NCI-H1436 (cell line): ENCODE measurements at places on chromosomes 11 and 22.

DNA sequence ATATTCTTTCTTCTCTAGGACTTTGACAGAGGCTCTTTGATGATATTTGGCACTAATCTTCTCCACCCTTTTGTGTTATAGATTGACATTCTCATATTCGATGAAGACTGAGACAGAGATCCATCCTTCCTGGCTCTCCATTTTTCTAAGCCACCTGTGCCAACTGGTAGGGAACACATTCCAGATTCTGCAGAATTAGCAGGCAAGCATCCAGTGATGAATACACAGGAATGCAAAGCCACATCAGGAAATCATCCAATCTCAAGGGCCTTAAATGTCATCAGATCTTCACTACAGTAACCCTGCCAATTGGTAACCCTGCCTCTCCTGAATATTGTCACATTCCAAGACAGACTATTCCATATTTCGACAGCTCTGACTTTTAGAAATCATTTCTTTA, 718.4 kb upstream of the API5 start:
- DNase-seq, result no peak

DNA sequence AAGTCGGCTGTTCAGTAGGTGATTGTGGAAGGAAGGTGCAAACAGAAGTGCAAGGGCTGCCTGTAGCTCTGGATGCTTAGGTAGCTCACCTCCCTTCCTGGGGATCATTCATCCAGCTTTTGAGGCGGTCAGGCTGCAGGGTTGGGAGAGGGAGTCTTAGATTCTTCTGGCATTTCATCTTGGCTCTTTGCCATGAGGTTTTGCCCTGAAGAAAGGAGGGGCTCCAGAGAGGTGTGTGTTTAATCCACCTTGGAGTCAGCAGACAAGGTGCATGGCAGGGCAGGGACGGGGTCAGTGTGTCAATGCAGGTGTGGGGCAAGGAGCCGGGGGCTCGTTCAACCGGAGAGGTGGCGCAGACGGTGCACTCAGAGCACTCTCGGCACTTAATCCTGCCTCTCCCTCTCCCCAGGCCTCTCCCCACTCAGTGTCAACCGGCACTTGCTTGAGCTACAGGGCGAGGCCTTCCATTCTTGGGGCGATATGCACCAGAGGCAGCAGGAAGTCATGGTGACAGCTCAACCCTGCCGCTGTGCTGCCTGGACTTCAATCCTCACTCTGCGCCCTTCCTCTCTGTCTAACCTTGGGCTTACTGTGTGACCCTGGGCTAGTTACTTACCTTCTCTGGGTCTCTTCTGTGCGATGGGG, 7.2 kb downstream of the ADAMTS15 start:
- no peak for DNase-seq

- no peak for DNase-seq
Observed at GRCh38 chr11:28106353-28107043, 1.5 kb downstream of the KIF18A start.

- DNase-seq, result no peak
Observed at GRCh38 chr11:23423104-23423503, 562.8 kb upstream of the CCDC179 start.
